Stimulated activated CD4-positive, alpha-beta T cell treated with anti-CD3 and anti-CD28 coated beads, Interleukin-12 subunit alpha, Interleukin-12 subunit beta, amount 100 ng/mL, for 4 hours (primary cell): ENCODE measurements at places on chromosomes 4 and X.

DNA sequence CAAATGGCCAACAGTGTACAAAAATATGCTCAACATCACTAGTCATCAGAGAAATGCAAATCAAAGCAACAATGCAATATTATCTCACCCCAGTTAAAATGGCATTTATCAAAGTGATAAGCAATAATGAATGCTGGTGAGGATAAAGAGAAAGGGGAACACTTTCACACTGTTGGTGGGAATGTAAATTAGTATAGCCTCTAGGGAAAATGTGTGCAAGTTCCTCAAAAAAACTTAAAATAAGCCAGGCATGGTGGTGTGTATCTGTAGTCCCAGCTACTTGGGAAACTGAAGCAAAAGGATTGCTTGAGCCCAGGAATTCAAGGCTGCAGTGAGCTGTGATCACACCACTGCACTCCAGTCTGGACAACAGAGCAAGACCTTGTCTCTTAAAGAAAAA lies 572.1 kb downstream of the NLGN4X start:
- no peak for DNase-seq

GRCh38 chrX:47456080-47456479 lies 26.9 kb downstream of the ZNF41 start:
- no peak for DNase-seq

- no peak for DNase-seq
Measured at GRCh38 chrX:40262157-40263013, 164.6 kb upstream of the BCOR start.

- no peak for DNase-seq
Measured at GRCh38 chrX:138150709-138151108, 560.8 kb downstream of the FGF13 start.

DNA sequence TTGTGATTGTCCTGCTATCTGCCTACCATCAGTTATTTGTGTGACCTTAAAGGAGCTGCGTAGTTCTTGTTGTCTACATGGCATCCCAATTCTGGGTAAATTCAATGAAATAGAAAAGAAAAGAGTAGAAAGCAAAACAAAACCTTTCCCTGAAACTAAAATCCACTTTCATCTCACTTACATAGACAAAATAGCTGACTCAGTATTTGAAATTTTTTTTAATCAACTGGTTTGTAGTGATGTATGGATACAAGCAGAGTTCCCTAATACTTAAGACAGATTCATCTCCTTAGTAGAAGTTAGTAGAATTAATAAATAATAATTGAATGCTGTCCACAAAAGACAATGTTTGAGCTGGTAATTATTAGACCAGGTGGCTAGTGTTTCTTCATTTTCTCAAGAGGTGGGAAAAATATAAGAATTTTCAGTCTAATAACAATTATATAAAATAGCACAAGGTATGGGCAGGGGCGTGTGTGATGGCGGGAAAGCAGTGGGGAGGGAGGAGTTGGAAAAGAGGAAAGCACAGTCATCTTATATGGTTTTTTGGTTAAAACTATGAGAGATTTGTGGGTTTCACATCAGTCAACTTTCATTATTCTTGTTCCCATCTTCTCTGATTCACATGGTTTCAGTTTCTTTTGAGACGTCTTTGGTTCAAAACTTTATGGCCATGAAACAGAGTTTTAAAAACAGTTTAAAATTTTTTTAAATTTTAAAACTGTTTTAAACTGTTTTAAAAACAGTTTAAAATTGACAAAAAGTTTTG lies 275.2 kb downstream of the SPRY1 start:
- DNase-seq: peak; percentile 14

GRCh38 chr4:48639807-48640206 lies 140.3 kb downstream of the FRYL start:
- DNase-seq: no peak

GRCh38 chr4:140238351-140239056 lies 84.5 kb upstream of the MAML3 start:
- DNase-seq: no peak

DNA sequence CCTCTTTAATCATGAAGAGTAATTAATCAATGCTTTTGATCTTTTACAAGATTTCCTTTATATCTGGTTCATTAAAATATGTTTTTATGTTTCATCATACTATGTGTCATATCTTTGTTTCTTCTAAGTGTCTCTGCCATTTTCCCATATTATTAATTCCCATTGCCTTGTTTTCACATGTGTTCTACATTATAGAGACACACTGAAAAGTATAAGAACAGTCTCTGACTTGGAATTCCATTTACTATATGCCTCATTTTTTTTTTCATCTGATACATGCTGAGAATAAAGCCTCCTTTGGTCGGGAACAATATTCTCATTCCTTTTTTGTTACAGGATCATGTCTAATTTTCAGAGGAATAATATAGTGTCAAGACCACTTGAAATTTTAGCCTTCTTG lies 4.3 kb downstream of the BANK1 start:
- no peak for DNase-seq

DNA sequence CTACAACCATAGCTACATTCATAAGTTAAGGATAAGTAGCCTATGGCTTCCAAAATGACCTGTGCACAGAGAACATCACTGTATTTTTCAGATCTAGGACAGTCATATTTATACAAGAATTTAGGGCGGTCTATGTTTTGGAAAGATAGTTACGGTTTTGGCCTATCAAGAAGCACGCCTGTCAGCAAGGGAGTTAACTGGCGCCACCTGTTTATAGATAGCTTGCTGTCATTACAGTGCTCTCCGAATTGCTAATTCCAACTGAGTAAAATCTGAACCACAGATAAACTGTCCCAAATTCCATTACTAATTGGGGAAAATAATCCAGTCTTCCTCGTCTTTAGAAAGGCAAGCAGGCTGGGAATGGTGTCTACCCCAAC lies 646 bp downstream of the ABCB7 start:
- DNase-seq: no peak

DNA sequence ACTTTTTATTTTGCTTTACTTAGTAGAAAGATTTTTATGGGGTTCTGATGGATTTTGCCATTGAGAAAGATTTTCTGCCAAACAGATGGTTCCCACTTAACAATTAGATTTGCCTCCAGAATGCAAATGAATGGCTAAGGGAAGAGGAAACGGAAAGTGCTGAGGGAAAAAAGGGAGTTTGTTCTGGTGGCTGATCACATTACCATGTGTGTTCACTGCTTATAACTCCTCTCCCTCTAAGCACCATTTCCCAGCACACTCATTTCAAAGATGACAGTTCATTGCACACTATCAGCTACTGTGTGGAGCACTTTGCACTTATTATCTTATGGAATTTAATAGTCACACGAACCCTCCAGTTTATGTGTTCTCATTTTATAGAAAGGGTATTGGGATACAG lies 68.0 kb upstream of the GRID2 start:
- DNase-seq: no peak

- DNase-seq: no peak
Measured at GRCh38 chrX:39674490-39675161, 423.1 kb downstream of the BCOR start.

- no peak for DNase-seq
Measured at GRCh38 chr4:180799798-180800197, 1443.4 kb upstream of the TENM3 start.

GRCh38 chrX:154487518-154488290 lies 1.3 kb upstream of the UBL4A start:
- no peak for DNase-seq

- no peak for DNase-seq
Measured at GRCh38 chr4:80614319-80614718, 278.8 kb downstream of the CFAP299 start.

- no peak for DNase-seq
Measured at GRCh38 chr4:4875147-4875546, 15.7 kb downstream of the MSX1 start.

DNA sequence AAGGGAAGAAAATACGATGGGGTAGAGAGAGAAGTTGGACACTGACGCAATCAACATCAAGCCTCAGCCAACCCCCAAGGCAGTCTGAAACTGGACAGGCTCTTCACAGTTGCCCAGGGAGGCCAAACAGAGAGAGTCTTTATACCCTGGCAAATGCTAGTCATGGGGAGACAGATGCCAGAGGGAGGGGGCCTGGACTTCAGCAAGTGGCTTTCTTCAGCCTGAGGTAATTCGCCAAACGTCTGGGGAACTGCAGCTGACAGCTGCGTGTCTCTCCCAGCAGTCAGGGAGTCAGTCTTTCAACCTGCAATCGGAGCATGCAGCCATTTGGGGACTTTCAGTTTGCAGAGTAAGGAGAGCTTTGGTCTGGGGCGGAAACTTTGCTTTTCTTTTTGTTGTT lies 521.6 kb downstream of the TRIML1 start:
- no peak for DNase-seq

- no peak for DNase-seq
Measured at GRCh38 chr4:60729194-60729593, 470.9 kb upstream of the ADGRL3 start.

DNA sequence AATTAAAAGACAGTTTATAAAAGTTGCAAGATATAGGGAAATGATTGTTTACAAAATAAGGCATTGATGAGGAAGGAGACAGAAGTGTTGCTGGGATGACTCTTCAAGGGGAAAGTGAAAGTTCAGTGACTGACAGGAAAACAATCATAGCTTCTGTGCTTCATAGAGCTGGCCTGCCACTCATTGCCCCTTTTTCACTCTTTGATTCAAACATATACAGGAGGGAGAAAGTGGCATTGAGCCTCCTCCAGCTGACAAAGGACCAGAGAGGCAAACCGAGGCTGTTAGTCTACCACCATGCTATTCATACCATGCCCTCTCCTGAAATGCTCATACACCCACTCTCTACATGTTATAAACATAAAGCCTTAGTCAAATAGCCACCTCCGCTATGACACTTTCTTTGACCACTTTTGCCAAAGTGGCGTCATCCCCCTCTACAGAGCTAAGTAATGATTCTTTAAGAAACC lies 79.2 kb upstream of the ATOH1 start:
- no peak for DNase-seq

- DNase-seq: no peak
Measured at GRCh38 chr4:16817286-16817685, 81.2 kb downstream of the LDB2 start.

DNA sequence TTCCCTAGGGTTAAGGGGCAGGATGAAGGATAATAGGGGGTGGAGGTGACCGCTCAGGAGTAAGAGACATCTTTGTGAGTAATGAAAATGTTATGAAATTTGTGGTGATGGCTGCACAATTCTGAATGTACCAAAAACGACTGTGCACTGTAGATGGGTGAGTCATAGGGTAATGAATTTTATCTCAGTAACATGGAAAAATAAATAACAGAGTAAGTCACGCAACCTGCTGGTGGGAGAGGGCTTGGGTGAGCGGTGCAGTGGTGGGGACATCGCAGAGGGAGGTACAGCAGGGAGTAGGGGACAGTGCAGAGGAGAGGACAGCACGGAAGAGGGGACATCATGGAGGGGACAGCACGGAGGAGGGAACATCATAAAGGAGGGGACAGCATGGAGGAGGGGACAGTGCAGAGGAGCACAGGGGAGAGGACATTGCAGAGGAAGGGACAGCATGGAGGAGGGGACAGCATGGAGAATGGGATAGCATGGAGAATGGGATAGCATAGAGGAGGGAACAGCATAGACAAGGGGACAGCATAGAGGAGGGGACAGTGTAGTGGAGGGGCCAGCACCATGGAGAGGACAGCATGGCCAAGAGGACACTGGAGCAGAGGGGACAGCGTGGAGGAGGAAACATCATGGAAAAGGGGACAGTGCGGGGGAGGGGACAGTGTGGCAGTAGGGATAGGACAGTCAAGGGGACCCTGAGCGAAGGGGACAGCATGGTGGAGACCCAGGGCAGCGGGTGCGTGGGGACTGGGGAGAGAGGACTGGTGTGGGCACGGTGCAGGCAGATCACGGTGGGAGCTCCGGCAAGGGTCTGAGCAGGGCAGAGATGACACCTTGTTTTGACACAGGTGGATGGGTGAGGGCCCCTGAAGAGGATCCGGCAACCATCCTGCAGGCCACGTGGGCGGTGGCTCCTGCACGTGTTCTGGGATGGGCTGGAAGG lies 68.5 kb upstream of the MXD4 start:
- no peak for DNase-seq

DNA sequence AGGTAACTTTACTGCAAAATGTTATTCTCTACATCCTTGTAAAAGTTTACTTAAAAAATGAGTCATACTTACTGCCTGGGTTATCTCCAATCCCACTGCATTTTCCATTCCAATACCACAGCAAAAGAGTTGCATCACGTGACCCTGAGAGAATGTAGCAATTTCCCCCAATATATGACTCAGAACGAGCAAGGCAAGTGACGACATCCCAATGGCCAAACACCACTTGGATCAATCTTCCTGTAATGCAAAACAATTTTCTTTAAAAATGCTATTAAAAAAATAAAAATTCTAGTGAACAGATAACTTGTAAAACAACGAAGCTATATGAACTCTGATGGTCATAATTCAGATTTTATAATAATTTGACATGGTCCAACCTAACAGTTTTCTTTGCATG lies 224.3 kb downstream of the DCLK2 start:
- DNase-seq: peak; percentile 5

DNA sequence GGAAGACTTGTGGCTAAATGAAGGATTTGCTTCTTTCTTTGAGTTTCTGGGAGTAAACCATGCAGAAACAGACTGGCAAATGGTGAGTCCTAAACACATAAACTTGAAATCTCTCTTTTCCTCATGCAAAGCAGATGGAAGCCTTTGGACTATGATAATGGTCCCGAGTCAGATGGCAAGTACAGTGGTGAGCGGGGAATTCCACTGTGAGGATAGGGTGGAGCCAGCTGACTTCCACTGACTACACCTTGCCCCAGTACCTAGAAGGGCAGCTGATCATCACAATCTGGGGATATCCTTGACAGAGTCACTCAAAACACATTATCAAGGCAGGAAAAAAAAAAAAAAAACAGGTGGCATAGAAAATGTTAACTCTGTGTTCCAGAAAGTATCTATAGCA lies 34.3 kb downstream of the ENPEP start:
- no peak for DNase-seq

DNA sequence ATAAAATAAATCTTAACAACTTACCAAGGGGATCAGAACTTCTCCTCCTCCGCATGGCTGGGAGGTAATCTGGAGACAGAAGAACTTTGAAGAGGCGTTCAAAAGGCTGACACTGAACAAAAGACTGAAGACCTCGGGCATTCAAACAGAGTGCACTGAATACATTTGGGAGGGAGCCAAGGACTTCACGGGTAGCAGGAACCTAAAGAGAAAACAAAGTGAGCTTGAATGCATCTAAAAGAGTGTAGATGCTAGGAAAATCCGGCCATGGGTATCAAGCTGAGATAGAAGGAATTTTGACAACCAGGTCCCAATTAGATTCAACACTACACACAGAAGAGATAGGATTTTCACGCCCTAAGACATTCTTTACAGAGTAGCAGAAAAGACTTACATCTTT lies 69.6 kb downstream of the HUWE1 start:
- DNase-seq: no peak

- DNase-seq: no peak
Measured at GRCh38 chr4:120466429-120466828, 399.8 kb upstream of the MAD2L1 start.
